ENCODE measurements at places on chromosomes 7 and 10. TPM values are rescaled to one million over a fixed set of nuclear protein-coding genes. Genes with fewer than 3 reads are reported as not detected.

DNA sequence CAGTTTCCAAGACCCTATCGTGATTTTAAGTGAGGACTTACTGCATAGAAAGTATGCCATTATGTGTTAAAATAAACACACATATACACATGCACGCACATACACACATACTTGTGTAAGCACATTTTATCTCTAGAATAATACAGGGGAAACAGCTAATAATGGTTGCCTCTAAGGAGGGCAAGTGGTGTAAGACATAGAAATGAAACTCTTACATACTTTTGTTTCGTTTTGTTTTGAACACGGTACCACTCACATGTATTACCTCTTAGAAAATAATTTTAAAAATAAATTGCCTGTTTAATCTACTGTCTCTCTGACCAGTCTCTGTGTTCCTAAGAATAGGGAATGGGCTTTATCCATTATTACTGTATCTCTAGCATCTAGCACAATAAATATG is 49.2 kb downstream of the HERPUD2 start:
- H3K27me3 ChIP-seq: no peaks in the 10 kb centered on the region
- no peak overlapping the region for H3K4me3 ChIP-seq
- H3K4me1 ChIP-seq: peaks cover 16% of the 10 kb centered on the region
- DNase-seq: no peak
- no peak overlapping the region for H3K27ac ChIP-seq

DNA sequence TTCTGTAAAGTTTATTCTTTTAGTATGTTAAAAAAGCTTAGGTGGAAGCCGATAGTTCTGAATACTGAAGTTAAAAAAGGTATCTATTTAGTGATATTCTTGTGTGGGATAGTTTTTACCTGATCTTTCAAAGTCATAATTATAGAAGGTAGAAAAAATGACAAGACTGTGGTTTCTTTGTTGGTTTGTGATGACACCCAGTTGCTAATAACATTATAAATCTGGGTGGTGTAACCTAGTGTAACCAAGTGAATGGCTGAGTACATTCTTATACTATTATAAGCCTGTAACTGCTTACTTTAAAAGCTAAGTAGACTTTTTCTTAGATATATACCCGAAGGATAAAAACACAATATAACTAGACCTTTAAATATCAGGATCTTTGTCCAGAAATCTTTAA is 2.3 kb downstream of the CDK13 start:
- H3K4me1 ChIP-seq: peaks cover 6% of the 10 kb centered on the region
- no peaks in the 10 kb centered on the region for H3K36me3 ChIP-seq
- H3K27me3 ChIP-seq: no peaks in the 10 kb centered on the region
- peak overlapping the region; percentile 92 for H3K27ac ChIP-seq
- DNase-seq: no peak

GRCh38 chr7:82156168-82156567 is 287.4 kb downstream of the CACNA2D1 start:
- H3K27ac ChIP-seq: no peak overlapping the region
- H3K36me3 ChIP-seq: no peaks in the 10 kb centered on the region
- no peaks in the 10 kb centered on the region for H3K4me1 ChIP-seq
- H3K4me3 ChIP-seq: no peak overlapping the region
- no peak for DNase-seq

- no peak for DNase-seq
- H3K27me3 ChIP-seq: no peaks in the 10 kb centered on the region
- peaks cover 2% of the 10 kb centered on the region for H3K4me1 ChIP-seq
Observed at GRCh38 chr7:55533050-55533728, 39.1 kb downstream of the VOPP1 start.

DNA sequence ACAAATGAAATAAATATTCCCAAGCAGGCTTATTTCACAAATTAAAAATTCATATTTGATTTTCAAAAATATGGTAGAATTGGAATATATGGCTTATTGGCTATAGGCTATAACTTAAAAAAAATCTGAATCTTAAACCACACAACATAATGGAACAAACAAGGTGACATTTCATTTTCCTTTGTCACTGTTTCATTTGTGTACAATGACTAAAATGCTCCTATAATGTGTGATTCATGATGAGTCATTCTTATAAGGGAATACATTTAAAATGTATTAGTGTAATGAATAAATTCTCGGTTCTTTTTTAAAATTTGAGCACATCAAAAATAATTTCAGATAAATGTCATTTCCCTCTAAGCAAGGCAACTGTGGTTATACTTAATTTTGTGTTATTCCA is 148.0 kb upstream of the ANK3 start:
- no peaks in the 10 kb centered on the region for H3K4me1 ChIP-seq
- no peaks in the 10 kb centered on the region for H3K27me3 ChIP-seq
- H3K4me3 ChIP-seq: no peak overlapping the region
- H3K27ac ChIP-seq: no peak overlapping the region

DNA sequence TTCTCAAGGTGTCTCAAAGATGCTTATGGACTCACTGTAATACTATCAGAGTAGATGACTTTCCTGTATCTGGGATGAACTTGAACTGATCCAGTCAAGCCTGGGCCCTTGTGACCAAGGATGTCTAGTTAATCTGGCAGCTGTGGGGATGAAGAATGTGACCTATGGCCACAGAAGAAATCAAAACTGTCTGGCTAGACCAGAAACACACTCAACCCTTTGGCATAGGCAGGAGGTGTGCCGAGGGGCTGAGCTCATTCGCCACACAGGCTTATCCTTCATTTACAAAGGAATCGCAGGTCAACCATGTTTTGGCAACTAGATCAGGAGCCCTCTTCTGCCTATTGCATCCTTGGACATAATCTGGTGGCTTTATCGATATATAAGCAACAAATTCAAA is 110.6 kb downstream of the ATXN7L1 start:
- no peak overlapping the region for H3K4me3 ChIP-seq
- DNase-seq: no peak
- H3K4me1 ChIP-seq: no peaks in the 10 kb centered on the region
- H3K27me3 ChIP-seq: no peaks in the 10 kb centered on the region
- no peaks in the 10 kb centered on the region for H3K36me3 ChIP-seq
- no peak overlapping the region for H3K27ac ChIP-seq

Gene PRKCQ
- total RNA-seq: 3.3 TPM

Gene CALHM3
- total RNA-seq: 0.14 TPM

Gene VSTM4
- total RNA-seq: 1.0 TPM

Gene GIMAP2
- 9.2 TPM for total RNA-seq

Gene NODAL
- total RNA-seq: not detected

Gene SLC25A28
- total RNA-seq: 18.2 TPM

Gene ZNF503
- 1.6 TPM for total RNA-seq
